Cerebellar nuclear complex (tissue), 1 donor: ENCODE measurements at places on chromosomes 7 and 10.

DNA sequence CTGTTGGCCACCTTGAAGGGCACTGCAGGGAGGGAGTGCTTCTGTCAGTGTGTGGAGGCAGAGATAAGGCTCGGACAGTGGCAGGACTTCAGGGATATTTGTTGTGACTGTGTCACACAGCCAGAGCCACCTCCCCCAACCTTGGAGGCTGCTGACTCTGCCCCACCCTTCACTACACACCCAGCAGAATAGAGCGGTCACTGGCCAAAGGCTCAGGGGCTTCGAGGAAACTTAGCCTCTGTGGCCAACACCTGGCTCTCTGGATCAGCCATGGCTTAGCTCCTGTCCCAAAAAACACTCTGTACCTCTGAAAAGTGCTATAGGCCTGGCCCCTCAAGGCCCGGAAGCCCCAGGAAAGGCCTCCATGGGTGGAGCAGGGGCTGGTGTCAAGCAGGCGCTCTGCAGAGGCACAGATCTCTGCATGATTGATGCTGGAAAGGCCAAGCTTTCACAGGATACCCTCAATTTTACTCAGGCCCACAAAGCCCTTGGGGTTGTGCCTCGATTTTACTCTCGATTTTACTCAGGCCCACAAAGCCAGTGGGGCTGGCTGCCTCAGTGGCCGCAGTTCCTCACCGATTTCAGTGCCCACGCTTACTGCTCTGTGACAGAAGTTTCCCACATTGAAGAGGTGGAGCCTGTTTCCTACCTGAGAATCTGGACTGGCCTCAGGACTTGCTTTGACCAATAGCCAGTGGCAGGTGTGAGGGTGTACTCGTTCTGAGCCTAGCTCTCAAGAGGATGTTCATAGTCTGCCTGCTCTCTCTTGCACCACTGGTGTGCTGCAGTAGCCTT is 113.2 kb upstream of the GPR26 start:
- DNase-seq = no peak

DNA sequence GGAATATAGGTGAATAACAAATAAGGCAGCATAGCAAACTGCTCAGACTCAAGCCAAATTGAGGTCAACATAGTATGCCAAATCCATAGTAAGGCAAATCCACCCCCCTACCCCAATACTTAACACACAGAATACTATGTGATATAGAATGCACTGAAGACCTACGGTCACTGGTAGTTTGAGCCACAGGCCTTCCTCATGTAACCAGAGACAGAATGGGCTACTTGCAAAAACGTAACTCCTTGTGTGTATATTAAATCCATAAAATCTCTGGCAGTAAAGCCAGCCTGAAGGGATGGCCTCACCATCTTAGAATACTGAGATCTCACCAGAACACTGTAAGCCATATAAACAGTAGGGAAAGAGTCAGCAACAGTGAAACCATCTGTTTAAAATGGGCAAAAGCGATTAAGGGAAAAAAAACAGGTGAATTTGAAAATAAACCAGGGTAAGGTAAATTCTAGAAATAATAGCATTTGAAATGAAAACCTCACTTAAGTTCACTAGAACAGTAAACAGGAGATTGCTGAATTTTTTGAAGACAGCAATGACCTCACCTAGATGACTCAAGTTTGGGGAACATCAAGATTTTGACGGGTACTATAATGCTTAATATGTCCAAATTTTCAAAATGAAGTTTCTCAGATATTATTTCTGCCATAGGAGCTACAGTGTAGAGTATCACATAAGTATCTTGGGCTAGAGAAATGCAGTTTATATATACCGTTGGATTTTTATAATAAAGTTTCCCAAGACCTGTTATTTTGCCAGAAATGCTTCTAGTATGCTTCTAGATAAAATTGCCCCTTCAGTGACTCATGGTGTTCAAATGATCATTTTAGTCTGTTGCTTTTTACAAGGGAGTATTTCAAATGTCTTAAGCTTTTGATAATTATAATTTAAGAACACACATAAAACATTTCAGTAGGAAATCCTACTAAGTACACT is 13.9 kb downstream of the HNRNPA2B1 start:
- DNase-seq = no peak

DNA sequence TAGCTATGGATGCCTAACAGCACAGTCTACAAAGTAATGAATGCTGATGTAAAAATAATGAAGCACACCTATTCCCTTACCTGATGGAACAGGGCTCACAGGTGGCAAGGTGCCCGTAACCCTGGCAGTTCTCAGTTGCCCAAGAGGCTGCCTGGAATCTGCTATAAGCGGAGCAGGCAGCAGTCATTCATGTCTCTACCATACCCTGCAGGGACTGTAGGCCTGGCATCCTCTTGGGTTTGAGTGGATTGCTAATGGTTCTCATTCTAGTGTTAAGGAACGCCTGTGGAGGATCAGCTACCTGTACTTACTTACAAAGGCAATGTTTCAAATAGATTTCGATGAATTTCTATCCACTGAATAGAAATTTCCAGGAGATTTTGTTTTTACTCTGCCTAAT is 38.4 kb downstream of the BAIAP2L1 start:
- DNase-seq = no peak

- no peak for DNase-seq
These were observed 51.5 kb upstream of the RSBN1L start for GRCh38 chr7:77644774-77645173.

DNA sequence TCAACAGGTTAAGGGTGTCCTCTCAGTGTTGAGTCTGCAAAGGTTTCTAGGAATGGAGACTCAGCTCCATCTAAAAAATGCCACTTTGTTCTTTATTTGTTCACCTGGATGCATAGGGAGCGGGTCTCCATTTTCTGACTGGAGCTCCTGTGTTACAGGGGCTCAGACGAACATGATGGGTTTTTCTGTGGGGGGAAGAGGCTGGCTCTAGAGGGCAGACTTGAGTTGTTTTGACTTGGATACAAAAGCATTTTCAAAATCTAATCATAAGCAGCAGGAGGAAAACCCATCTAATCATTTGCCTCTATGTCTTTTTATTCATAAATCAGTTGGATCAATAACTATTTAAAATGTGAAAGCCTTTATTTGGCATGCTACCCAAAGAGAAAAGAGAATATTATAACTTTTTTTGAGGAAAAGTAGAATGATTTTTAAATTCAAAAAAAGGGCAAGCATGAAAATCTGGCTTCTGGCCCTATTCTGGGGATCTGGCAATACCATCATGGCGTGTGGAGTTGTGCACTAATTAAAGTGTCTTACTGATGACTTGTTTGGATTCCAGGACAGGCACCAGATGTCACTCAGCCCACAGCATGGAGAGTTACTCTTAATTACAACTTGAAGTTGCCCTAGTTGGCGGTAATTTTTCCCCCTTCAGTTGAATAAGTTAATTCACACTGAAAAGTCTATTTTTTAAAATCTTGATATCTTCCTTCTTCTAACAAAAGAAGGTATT is 594.9 kb downstream of the REEP3 start:
- no peak for DNase-seq

- no peak for DNase-seq
These were observed 1.4 kb upstream of the COBL start for GRCh38 chr7:51318001-51318400.

- no peak for DNase-seq
These were observed 231.0 kb upstream of the LYZL1 start for GRCh38 chr10:29057822-29058331.

DNA sequence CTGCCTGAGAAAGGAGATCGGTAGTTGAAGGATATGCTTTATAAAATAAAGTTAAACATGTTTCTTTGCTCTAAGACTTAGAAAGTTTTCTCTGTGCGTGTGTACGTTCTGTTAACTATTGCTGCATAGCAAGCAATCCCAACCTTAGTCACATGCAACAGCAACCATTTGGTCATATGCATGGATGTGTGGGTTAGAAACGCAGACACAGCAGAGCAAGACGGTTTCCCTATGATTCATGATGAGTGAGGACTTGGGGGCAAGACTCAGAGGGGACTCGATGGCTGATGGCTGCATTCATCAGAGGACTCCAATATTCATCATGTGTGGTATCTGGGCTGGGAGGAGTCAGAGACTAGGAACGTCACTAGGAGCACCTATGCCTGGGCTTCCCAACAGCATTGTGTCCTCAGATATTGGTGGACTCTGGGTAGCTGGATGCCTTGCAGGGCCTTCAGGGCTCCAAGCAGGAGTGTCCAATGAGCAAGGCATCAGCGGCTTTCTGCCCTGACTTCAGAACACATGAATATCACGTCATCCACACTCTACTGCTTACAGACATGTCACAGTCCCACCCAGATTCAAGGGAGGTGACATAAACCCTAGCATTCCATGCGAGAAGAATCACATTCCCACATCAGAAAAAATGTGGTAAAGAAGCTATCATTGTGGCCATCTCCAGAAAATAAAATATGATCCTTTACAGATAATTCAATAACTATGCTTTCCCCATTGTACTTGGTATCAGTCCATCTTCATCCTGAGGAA is 731.2 kb downstream of the TNS3 start:
- no peak for DNase-seq

DNA sequence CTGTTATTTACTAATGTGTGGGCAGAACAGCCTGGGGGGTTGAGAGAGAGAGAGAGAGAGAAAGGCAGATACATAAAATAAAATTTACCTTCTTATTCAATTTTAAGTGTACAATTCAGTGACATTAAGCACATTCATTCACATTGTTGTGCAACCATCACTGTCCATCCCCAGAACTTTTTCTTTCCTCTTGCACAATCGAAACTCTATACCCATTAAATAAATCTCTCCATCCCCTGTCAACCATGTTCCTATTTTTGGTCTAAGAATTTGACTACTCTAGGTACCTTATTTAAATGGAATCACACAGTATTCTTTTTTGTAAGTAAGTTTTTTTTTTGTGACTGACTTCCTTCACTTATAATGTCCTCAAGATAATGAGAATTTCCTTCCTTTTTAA is 181.6 kb downstream of the SND1 start:
- DNase-seq = no peak

GRCh38 chr7:31052487-31052840 is 356 bp downstream of the ADCYAP1R1 start:
- no peak for DNase-seq

- no peak for DNase-seq
These were observed 177.9 kb downstream of the PDE1C start for GRCh38 chr7:31892099-31892829.

DNA sequence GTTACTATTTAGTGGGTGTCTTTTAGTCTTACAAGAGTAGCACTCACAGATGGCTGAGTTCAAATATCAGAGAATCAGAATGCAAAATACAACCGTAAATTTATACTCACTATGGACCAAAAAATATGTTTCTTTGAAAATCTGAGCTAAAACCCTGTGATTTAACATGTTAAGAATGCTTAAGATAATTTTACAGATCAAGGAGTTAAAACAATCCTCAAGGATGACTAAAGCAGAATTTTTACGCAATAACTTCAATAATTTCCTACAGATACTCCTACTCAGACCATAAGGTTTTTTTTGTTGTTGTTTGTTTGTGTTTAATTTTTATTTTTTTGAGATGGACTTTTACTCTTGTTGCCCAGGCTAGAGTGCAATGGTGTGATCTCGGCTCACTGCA is 47.9 kb upstream of the CCDC6 start:
- no peak for DNase-seq

- DNase-seq = no peak
These were observed 118.2 kb downstream of the CACNA2D1 start for GRCh38 chr7:82325416-82325815.

GRCh38 chr7:44752822-44753221 is 4.2 kb downstream of the ZMIZ2 start:
- DNase-seq = no peak

GRCh38 chr7:55548295-55548731 is 24.0 kb downstream of the VOPP1 start:
- DNase-seq = no peak

DNA sequence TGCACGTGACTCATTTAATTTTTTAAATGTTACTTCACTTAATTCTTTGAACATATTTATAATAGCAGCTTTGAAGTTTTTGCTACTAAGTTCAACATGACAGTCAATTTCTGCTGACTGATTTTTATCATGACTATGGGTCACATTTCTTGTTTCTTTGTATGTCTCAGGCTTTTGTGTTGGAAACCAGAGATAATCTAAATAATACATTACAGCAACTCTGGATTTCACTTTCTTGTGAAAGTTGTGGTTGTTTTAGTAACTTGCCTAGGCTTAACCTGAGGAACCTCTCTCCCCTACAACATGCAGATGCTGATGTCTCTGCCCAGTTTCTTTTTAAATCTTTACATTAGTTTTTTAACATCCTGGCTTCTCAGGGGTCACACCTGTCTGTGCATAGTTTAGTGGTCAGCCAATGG is 180.8 kb downstream of the CCDC71L start:
- no peak for DNase-seq

GRCh38 chr7:68564306-68565135 is 1033.8 kb upstream of the AUTS2 start:
- DNase-seq = no peak

GRCh38 chr10:17049195-17049594 is 80.4 kb downstream of the CUBN start:
- DNase-seq = no peak

DNA sequence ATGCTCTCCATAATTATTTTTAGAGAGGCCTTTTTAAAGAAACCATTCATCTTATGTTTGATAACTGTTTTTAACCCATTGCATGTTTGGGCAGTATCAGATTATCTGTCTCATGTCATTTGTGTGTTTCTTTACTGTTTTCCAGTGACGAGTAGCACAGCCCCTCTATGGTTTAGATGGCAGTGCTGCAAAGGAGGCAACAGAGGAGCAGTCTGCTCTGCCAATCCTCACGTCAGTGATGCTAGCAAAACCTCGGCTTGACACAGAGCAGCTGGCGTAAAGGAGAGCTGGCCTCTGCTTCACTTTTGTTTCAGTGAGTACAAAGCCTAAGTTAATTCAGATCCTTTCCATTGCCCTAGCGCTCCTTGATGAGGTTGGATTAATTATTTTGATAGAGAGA is 80.4 kb upstream of the GARIN1A start:
- DNase-seq = no peak
